ENCODE measurements at places on chromosomes 3 and 15. TPM values are rescaled to one million over a fixed set of nuclear protein-coding genes. Genes with fewer than 3 reads are reported as not detected.
A peak's percentile ranks its signal among the peaks of the same experiment; 100 is the strongest.

- DNase-seq = no peak
Measured at GRCh38 chr15:39184701-39185390, 396.0 kb upstream of the THBS1 start.

- no peak for DNase-seq
Measured at GRCh38 chr3:159619341-159619885, 369.2 kb upstream of the IL12A start.

The DNAH12 gene
- 0.01 TPM for polyA plus RNA-seq

The OCA2 gene
- 0.04 TPM for polyA plus RNA-seq

DNA sequence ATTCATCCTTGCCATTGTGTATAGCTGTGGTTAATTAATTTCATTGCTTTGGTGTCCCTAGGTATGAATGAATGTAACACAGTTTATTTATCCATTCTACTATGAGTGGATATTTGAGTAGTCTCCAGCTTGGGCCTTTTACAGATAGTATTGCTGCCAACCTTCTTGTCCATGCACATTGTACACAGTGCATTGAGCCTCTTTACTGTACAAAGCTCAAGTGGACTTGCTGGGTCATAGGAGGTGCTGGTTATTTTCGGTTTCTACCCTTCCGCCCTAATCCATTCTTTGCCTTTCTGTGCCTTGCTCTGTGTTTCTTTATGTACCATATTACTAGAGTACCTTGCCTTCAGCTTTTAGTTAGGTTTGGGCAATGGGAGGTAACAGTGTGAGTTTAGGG lies 60.7 kb downstream of the DUT start:
- no peak for DNase-seq

DNA sequence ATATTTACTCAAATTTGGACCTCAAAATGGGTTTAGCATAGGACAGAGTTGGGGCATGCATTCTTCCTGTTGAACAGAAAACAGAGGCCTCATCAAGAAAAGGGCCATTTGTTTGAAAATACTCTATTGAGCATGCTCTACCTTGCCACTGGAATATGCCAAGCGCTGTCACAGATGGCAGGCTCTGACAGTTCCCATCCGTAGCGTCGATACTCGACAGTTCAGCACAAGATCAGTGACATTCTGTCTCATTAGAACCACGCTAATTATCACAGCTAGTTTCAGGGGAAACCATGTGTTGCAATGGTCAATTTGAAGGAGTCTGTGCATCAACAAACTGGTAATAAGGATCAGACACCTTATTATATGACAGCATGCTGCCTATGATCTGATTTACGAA lies 54.5 kb downstream of the SATB1 start:
- no peak for DNase-seq

The PRR23B gene
- not detected for polyA plus RNA-seq

The DPH3 gene
- polyA plus RNA-seq = 22.1 TPM

The POMGNT2 gene
- 16.8 TPM for polyA plus RNA-seq

- DNase-seq = no peak
Measured at GRCh38 chr3:15805756-15806266, 8.0 kb upstream of the ANKRD28 start.

The CLK3 gene
- 27.7 TPM for polyA plus RNA-seq

GRCh38 chr3:183306798-183307671 lies 54.0 kb downstream of the B3GNT5 start:
- DNase-seq = peak; percentile 62

The INSYN1 gene
- polyA plus RNA-seq = 134 TPM

GRCh38 chr3:167829071-167829470 lies 93.5 kb downstream of the SERPINI1 start:
- DNase-seq = no peak

GRCh38 chr15:71278989-71279756 lies 163.9 kb downstream of the THSD4 start:
- DNase-seq = no peak

DNA sequence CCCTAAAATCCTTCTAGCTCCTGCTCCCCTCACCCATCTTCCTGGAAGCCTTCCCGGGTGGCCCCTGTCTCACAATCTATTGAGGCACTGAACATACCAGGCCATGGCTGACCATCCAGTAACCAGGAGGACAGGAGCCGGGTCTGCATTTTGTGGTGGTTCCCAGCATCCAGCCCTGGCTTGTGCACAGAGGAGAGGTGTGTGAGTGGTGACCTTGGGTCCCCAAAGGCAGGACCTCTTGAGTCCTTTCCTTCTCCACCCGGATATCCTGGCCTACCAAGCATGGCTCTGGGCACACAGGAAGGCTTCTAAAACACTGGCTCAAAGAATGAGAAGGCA lies 7.8 kb downstream of the CSK start:
- no peak for DNase-seq

The BNC1 gene
- polyA plus RNA-seq = 0.15 TPM

DNA sequence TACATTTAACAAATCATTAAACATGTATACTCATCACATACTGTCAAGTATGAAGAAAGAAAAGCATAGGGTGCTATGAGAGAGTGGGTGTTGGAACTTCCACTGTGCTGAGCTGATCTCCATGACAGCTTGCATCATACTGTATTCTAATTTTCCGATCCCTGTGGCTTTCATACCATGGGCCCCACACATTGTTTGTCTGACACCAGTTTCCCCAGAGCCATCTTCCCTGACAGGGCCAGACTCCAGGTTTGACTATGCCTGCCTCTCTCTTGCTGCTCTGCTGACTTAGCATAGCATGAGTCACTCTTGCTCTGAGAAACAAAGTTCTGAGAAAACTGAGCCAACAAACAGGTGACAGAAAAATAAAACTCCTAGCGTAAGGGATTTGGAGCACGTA lies 37.0 kb upstream of the CASR start:
- no peak for DNase-seq

The TMEM212 gene
- polyA plus RNA-seq = not detected

GRCh38 chr3:108090049-108090700 lies 656 bp downstream of the CD47 start:
- DNase-seq = peak; percentile 33

GRCh38 chr3:148758303-148758884 lies 60.7 kb downstream of the AGTR1 start:
- DNase-seq = no peak

The SLC12A1 gene
- polyA plus RNA-seq = not detected

DNA sequence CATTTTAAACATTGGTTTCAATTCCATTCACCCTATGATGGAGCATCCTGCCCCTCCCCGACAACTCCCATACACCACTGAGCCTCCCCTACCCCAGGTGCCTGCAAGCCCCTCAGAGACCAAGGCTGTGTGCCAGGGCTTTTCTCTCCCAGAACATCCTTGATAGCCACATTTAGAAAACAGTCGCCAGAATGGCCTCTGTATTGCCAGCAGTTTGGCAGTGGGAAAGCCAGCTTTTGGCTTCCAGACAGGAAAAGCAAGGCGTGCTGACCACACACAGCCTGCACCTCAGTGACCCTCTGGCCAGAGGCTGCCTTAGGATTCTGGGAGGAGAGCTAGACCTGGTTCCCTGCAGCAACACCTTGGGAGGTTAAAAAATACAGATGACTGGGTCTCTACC lies 18.2 kb upstream of the HRH1 start:
- DNase-seq = no peak

GRCh38 chr3:99545941-99546580 lies 92.3 kb upstream of the COL8A1 start:
- no peak for DNase-seq

DNA sequence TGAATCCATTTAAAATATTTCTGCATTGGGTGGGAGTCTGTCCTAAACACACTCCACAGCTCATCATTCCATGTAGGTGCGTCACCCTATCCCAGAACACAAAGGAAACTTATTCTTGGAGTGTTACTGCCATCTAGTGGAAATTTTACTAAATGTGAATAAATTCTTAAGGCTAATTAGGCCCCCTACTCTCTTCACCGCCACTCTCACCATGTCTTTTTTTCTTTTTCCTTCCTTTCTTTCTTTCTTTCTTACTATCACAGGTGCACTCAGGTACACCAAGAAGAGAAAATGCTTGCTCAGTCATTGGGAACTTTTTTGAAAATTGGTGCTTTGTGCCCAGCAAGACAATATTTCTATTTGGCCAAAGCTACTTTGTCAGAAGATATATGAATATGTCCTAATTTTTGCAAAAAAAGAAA lies 26.4 kb upstream of the ATP8B4 start:
- DNase-seq = no peak

DNA sequence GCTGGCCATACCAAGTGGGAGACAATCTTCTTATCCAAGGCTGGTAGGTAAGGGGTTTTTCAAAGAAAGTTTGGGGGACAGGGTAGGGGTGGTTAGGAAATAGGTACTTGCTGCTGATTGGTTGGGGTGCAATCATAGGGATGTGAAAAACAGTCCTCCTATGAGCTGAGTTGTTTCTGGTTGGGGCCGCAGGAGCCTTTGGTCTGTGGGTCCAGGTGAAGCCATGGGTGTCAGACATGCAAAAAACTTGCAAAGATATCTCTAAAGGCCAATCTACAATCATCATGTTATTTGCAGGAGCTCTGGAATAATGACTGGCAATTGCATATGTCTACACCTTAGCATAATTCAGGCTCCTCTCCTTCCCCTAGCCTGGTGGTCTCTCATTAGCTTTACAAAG lies 982.3 kb downstream of the DIPK2A start:
- no peak for DNase-seq

DNA sequence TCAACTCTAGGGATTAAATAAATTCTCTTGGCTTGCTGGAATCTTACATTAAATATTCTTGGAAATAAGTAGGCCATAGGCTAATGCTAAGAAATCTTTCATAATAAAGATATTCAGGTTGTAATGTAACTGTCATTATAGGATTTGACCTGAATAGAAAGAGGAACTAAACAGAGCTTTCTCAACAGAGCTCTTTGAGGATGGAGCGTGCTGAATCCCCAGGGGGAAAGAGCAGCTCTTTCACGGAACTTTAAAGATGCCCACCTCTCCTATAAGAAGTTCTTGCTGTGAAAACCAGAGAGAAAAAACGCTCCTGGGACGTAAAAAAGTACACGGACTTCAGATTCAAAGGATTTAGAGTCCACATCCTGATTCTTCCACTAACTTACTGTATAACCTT lies 77.9 kb downstream of the NTRK3 start:
- no peak for DNase-seq

DNA sequence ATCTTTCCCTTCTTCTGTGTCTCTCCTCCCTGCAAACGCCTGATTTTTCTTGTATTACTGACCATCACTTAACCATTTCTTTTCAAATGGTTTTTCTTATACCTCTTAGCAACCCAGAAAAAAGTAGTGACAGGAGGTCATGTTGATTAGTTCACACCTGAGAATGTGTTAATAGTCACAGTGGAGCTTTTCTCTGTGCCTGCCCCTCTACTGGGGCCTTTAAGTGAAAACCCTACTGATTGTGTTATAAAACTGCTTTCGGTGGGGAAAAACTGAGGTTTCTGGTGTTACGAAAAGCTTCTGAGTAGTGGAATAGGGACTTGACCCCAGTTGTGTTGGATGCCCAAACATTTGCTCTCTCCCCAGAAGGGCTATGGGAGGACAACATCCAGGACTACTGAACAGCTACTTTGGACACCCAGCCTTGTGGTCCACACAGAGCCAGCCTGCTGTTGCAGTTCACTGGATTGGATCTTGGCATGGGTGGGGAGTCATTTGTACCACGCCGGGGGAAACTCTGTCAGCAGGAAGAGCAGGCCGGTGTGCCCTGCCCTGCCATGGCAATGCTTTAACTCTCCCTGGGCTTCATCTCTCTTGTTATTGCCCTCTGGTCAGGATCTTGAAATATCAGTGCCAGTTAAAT lies 10.3 kb downstream of the GPR87 start:
- no peak for DNase-seq

GRCh38 chr3:77081240-77081661 lies 41.4 kb downstream of the ROBO2 start:
- DNase-seq = peak; percentile 29

The GP5 gene
- 0.01 TPM for polyA plus RNA-seq

The FAM43A gene
- 15.4 TPM for polyA plus RNA-seq

DNA sequence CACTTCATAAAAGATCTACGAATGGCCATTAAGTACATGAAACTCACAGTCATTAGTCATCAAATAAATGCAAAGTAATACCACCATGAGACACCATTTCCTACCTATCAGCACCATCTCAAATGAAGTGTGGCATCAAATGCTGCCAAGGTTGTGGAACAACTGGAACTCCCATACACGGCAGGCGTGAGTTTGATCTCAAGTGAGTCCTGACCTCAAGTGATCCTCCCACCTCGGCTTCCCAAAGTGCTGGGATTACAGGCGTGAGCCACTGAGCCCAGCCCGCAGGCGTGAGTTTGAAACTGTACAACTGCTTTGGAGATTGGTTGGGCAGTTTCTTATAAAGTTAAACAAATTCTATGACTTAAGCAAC lies 28.8 kb upstream of the HDAC11 start:
- no peak for DNase-seq

DNA sequence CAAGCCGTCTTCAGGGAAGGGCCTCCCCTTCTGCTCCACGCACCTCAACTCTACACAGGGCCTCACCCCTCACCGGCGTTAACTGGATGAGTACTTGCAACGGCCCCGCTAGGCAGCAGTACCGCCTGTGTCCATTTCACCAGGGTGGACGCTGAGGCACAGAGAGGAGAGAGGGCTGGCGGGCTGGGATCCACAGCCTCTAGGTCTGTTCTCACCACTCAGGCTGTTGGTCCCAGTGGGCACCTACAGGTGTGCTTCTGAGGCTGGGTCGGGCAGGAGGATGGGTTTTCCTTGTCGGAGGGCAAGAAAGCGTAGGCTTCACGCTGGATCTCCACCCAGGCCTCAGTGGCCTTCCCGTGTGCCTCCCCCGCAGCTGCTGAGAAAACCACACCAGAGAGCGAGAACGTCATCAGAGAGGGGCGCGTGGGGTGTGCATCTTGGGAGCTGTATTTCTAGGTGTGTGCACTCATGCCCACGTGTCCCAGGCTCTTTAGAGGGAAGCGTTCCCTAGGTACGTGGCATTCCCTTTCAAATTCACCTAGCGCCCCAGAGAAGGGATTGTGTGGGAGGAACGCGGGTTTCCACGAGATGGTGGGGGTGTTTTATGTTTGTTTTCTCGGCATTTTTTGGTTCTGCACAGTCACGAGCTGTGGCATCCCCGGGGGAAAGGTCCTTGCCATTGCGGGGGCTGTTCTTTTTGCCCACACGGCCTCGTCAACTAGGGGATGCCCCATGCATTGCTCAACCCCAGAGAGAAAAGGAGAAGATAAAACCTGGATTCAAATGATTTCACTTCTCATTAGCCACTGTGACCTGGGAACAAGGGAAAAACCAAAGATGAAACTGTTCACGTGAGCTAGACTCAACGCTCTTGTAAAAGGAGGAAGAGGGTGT lies 67.7 kb downstream of the MGLL start:
- no peak for DNase-seq

The SKIC8 gene
- polyA plus RNA-seq = 33.8 TPM

DNA sequence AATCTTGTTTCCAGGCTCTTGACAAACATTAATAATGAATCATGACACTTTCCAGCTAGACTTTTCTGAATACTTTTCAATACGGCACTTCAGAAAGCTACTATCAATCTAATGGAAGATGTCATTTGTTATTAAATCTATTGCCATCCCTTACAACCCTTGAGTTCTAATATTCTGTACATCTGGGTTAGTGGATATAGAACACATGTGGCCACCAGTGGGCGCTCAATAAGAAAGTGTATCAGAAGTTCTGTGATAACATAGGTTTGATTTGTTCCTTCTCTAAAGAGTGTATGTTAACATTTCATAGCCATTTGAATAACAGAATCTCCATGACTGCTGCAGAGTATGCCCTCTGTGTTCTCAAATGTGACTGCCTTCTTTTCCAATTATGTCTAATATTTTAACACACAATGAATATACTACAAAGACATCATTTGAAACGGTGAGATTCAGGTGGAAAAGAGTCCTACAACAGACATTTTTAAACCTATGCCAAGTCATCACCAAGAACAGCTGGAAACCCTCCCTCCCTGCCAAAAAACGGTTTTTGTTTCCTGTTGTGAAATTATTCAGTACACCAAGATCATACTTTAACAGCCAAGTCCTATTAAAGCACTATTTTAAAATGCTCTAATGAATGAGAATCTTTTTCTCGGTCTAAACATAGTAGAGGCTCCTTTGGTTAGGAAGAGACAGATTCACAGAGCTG lies 22.2 kb downstream of the ALDH1A2 start:
- no peak for DNase-seq

Measured in heart right ventricle (tissue), 16 donors.